GM13976 (cell line): ENCODE measurements at places on chromosomes 11 and 22.

DNA sequence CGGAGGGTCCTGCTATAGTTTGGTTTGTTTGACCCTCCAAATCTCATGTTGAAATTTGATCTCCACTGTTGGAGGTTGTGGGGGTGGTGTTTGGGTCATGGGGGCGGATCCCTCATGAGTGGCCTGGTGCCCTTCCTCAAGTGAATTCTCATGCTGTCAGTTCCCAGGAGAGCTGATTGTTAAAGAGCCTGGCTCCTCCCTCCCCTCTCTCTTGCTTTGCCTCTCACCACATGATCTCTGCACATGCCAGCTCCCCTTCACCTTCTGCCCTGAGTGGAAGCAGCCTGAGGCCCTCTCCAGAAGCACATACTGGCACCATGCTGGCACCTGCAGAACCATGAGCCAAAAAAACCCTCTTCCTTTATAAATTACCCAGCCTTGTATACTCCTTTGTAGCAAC is 7.1 kb downstream of the TSPAN18 start:
- DNase-seq: no peak

DNA sequence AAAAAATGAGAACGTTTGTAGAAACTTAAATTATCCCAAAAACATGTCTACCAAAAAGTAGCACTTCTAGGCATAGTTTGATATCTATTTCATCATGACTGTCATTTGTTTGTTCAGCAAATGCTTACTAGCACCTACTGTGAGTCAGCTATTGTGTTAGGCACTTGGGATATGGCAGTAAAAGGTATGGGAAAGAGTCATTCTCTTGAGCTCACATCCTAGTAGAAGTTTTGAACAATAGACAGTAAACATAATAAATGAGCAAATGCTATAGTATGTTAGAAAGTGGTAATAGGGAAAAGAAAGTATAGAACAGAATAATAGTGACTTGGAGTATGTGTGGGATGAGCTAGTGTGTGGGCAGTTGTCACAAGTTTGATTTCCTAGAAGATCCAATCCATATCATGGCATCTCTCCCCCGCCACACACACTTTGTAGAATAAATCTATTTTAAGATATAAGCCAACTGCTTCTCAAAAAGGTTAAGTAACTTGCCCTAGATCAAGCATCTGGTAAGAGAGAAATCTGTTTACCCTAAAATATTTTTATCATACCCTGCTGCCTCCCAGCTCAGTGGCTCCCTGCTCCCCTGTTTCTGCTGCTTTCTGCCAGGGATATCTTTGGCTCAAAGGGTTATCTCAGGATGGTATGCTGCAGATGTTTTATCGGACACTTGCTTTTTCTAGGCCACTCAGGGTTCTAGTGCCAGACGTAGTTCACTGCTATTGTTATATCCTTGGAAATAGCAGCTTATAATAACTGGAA is 129.7 kb downstream of the NCAM1 start:
- no peak for DNase-seq

DNA sequence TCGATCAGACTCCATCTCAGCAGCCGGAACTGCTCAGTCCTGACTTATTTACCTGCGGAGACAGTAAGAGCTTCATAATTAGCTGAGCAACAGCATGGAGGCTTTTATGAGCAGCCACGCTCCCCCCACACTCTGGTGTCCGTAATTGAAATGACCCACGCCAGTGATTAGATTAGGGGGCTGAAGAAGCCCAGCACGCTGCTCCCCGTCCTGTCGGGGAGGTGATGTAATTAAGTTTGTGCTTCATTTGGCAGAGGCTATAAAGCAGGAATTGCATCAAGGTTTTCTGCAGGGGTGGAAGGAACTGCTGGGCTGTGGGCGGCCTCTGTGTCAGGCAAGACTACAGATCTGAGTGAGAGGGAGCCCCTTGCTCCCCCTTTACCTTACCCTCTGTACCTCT is 22.8 kb upstream of the HTR3A start:
- DNase-seq: no peak

- DNase-seq: peak; percentile 32
These were observed 255.6 kb upstream of the CADM1 start for GRCh38 chr11:115759622-115760460.

GRCh38 chr11:86800076-86800959 is at the start of gene PRSS23:
Gene PRSS23 (plus strand): TSS chr11:86800542. CDS start chr11:86807644, 7,102 bp downstream.
- peak; percentile 58 for DNase-seq

DNA sequence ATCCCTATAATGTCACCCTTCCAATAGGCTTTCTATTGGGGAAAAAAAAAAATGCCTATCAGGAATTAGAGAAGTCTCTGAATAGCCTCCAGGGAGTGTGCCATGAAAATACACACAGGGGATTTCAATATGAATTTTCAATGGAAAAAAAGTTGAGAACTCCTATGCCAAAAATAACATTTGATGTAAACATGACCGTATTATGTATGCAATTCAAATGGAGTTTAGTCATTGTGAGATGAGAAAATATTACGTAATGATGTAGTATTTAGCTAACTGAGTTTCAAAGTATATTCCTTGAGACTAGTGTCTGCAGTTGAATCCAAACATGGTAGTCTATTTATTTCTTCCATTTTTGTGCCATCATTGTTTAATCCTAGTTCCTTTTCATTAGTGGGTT is 182.3 kb downstream of the BLID start:
- no peak for DNase-seq

DNA sequence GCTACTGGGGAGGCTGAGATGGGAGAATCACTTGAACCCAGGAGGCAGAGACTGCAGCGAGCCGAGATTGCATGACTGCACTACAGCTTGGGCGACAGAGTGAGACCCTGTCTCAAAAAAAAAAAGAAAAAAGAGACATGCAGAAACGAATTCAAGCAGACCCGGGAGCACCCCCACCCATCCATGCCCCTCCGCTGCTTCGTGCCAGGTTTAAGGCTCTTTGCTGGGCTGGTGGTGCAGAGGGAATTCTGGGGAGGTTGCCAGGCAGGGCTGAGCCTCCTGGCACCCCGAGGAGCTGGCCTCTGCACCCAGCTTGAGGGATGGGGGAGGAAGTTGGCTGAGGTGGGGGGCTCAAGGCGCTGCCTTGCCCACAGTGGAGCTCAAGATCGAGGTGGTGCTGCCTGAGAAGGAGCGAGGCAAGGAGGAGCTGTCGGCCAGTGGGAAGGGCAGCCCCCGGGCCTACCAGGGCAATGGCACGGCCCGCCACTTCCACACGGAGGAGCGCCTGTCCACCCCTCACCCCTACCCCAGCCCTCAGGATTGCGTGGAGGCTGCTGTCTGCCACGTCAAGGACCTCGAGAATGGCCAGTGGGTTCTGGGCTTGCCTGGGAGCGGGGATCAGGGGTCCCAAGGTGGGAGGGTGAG is 6.0 kb downstream of the AIFM3 start:
- no peak for DNase-seq

- DNase-seq: no peak
These were observed 55.2 kb upstream of the SLC22A12 start for GRCh38 chr11:64535811-64536210.

GRCh38 chr11:127844876-127845275 is 742.5 kb downstream of the ETS1 start:
- no peak for DNase-seq

GRCh38 chr11:1453611-1454034 is 33.0 kb downstream of the MOB2 start:
- DNase-seq: peak; percentile 87

- peak; percentile 35 for DNase-seq
These were observed 7.5 kb upstream of the SYT8 start for GRCh38 chr11:1827095-1827813.

- no peak for DNase-seq
These were observed 739.8 kb upstream of the API5 start for GRCh38 chr11:42571878-42572610.

GRCh38 chr11:34658071-34659015 is 37.5 kb downstream of the EHF start:
- no peak for DNase-seq

GRCh38 chr11:125001079-125001778 is 47.2 kb downstream of the CCDC15 start:
- no peak for DNase-seq
